ENCODE measurements at places on chromosomes 16 and 17. TPM values are rescaled to one million over a fixed set of nuclear protein-coding genes. Genes with fewer than 3 reads are reported as not detected.

Gene NTN1
- total RNA-seq, result 0.09 TPM

Gene LITAFD
- total RNA-seq, result not detected

Gene NOMO2
- total RNA-seq, result 204 TPM

Gene MYH8
- under 0.01 TPM for total RNA-seq

Gene CDH5
- total RNA-seq, result 0.83 TPM

Gene HOXB13
- total RNA-seq, result 0.74 TPM

Gene GGT6
- not detected for total RNA-seq

Gene ATP2C2
- total RNA-seq, result under 0.01 TPM

Gene CCL2
- 57.9 TPM for total RNA-seq

Gene QPRT
- total RNA-seq, result 40.0 TPM

Gene MYH3
- 0.43 TPM for total RNA-seq

Gene WFDC1
- total RNA-seq, result 6.7 TPM

Gene NQO1
- 816 TPM for total RNA-seq

Gene BRIP1
- 1.7 TPM for total RNA-seq

Gene CLDN7
- total RNA-seq, result 1.6 TPM

Gene CES1
- total RNA-seq, result 2.5 TPM

Gene PRSS53
- total RNA-seq, result 1.00 TPM

Gene CNGB1
- not detected for total RNA-seq

Gene CTF1
- total RNA-seq, result 1.7 TPM

Gene SLC6A4
- total RNA-seq, result under 0.01 TPM

Gene CCT6B
- 3.0 TPM for total RNA-seq

Gene NGFR
- total RNA-seq, result 0.18 TPM

Gene ATP2A1
- 0.28 TPM for total RNA-seq

Gene ABCC3
- total RNA-seq, result 17.1 TPM

Gene NLRP1
- total RNA-seq, result 26.0 TPM

Data from smooth muscle cell of bladder (primary cell).